Activated naive CD4-positive, alpha-beta T cell (primary cell): ENCODE measurements at places on chromosomes 7 and 10.

DNA sequence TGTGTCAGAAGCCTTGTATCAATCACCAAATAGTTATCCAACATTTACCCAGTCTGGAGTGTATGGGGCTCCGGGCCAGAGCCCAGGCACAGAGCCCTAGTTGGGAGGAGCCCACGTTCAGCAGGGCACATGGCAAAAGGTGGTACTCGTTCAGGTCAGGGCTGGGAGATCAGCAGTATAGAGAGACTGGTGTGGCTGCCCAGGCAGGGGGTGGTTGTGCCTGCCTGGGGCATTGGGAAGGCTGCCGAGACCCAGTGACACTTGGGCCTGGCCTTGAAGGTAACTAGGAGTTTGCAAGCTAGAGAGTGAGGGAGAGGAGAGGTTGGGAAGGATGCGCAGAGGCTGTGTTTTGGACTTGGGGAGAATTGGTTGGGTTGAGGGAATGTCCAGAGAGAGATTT, 48.9 kb upstream of the IGFBP3 start:
- no peak for DNase-seq

DNA sequence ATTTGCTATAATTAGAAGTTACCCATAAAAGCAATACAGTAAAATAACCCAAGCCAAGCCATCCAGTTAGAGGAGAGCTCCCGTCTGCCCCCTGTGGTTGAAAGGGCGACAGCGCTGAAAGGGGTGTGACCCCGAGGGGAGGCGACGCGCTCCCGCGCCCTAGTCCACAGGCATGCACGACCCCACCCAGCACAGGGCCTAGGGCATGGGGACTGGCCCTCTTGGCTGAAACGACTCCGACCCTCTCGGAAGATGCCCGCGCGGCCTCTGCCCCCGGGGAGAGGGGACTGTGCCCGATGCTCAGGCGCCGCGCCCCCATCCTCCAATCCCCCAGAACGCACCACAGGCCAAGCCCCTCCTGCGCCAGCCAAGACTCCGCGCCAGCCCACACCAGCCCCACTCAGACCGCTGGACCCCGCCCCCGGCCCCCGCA, 64.0 kb downstream of the CSGALNACT2 start:
- DNase-seq, result no peak

GRCh38 chr10:92691591-92692079, 1.9 kb downstream of the HHEX start:
- DNase-seq, result no peak

DNA sequence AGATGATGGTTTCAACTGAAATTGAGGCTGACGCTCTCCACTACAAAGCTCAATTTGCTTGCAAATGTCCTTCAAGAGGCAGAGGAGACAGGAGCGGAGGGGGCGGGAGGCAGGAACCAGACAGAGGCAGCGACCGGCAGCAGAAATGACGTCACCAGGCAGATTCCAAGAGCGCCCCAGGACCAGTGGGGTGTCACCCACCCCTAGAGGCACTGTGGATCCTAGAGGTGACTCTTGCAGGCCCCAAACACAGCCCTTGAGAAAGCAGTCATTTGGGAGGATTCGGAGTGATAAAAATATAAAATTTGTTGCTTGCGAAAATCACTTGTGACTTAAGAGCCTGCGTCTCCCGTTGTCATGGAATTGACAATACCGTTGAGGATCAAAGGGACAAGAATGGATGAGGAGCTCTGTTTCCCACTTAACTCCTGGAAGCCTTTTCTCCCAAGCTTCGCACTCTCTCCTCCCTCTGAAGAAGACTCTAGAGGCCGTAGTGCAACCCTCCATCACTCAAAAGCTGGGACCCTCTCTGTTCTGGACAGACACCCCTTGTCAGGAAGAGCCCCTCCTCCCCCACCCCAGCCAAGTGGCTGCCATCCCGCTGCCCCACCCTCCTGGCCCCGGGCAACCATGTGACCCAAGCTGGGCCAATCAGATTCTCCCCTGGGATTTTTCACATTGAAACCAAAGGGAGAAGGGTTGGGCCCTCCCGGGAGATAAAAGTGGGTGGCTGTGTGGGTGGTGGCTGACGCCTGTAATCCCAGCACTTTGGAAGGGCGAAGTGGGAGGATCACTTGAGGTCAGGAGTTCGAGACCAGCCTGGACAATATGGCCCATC, 16.3 kb upstream of the SLC29A4 start:
- no peak for DNase-seq

DNA sequence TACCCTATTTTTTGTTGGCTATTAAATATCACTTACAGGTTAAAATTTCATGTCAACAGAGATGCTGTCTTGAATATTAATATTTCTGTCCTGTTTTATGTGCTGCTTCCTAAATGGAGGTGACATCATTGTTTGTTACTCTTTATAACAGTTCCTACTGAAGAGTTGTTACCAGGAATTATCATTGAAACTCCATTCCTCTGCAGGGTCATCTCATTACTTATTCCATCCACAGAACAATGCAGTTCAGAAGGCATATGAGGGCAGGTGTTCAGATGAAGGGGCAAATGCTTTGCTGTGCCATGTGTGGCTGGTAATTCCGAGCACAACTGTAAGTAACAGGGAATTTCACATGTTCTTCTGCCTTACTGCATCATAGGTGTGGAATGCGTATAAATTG, 113.4 kb downstream of the ANK3 start:
- no peak for DNase-seq

DNA sequence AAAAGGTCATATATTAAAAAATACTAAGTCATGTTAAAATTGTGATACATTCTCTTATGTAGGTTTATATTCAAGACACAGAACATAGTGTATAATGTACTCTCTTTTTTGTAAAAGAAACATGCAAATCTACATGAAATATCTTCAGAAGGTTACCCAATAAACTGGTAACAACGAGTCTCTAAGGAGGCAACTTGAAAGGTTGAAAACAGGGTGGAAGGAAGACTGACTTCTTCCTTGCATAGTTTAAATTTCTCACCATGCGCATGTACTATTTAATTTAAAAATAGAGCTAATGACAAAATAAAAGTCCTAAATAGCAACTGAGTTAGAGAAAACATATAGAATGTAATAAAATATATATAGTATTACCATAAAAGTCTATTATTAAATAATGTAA, 132.5 kb downstream of the NT5C2 start:
- no peak for DNase-seq

GRCh38 chr10:89207181-89207800, at the start of gene CH25H:
Gene CH25H (minus strand): TSS chr10:89207317. CDS start chr10:89207292, 25 bp downstream.
- DNase-seq, result peak; percentile 30

- DNase-seq, result no peak
Observed at GRCh38 chr7:38229386-38229785, 44.0 kb downstream of the TARP start.

DNA sequence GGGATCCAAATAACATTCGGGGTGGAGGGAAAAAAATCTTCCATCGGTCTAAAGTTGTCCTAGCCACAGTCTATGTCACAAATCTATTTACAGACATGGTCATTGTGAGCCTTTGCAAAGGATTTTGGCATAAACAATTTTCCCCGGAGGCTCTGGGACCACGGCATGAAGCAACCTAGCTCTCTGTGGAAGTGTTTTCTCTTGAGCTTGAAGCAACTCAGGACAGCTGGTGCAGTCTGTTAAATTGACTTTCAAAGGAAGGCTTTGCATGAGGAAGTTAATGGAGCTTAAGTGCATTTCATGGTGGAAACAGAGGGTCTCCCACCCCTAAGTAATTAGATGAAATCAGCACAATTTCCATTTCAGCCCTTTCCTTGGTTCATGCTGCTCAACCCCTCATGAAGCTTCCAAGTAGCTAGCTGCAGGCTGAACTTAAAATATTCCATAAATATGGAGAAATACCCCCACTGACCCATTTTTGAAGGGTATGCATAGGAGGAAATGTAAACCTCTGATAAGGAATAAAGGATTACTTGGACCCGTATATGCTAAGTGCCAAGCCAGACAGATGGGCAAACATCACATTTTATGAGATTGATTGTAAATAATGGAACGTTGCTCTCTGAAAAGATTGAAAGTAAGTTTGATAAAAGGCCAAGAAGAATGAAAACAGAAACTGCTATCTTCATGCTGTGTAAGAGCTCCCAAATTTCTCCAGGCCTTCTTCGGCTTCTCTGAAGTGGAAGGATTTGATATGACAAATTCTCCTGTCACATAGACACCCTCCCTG, 39.9 kb downstream of the CCDC3 start:
- no peak for DNase-seq
